ENCODE measurements at places on chromosomes 2 and 18. TPM values are rescaled to one million over a fixed set of nuclear protein-coding genes. Genes with fewer than 3 reads are reported as not detected.

The MARCHF4 gene
- total RNA-seq, result not detected

DNA sequence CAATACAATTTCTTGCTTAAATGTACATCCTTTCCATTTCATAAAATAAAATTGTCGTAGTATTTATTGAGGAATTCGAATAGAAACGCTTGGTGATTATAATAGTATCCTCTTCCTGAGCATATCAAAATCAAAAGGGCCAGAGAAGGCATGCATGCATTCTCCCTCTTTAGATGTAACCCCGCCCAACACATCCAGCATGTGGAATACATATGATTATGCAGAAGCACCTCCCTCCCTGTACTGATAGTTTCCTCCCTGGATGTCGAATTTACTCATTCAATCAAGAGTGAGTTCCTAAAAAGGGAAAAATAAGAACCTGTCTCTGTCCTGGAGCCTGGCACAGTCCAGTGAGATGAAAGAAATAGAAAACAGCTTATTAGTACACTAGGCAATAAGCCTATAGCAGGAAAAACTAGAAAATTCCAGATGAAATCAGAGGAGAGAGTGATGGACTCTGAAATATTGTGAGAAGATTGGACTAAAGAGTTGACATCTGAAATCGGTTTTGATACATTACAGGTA is 262.9 kb downstream of the RDH14 start:
- no peak for DNase-seq

GRCh38 chr2:19797243-19797810 is 104.5 kb downstream of the TTC32 start:
- DNase-seq, result no peak

The GAREM1 gene
- 4.8 TPM for total RNA-seq

GRCh38 chr2:105062158-105062557 is 24.3 kb downstream of the MRPS9 start:
- no peak for DNase-seq

- DNase-seq, result no peak
Measured at GRCh38 chr2:11481426-11481788, 15.4 kb upstream of the E2F6 start.

GRCh38 chr2:159098921-159099411 is 130.5 kb downstream of the TANC1 start:
- no peak for DNase-seq

DNA sequence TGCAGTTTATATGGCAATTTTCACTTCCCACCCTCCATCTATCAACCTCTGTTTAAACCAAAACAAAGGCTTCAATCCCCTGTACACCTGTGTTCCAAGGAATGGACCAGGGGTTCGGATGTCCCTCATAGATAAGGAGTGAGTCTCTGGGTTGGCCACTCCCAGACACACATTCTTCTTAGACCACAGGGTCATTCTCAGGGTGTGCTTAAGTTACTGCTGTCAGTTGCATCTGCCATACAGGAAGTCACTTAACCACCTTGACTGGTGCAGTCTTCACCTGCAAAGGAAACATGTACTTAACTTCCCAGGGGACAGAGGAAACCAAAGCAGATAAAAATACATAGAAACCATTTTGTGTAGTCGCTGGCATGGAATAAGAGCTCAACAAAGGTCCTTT is 151.0 kb upstream of the NDUFV2 start:
- DNase-seq, result no peak

DNA sequence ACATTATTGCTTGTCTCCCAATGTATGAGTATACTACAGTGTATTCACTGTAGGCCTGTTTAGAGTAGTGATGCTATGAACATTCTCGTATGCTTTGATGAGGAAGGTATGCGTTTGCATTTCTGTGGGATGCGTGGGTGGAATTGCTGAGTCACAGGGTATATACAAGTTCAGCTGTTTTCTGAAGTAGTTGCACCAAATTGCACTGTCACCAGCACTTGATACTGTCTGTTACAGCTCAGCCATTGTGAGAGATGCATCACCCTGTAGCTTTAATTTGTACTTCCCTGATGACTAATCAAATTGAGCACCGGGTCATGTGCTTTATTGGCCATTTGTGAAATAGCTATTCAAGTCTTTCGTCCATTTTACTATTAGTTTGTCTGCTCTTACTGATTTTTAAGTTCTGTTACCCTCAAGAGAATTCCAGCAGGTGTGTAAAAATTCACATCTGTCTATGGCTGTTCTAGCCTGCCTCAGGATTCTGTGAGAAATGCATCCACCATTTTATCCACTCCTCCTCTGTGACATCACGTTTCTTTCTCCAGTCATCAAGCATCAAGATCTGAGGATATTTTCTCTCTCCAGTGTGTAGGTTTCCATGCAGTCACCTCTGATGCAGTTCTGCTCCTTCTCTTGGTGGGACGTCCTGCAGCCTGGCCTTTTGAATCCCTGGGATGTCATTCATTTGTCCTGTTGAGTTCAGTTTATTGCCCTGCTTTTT is 72.5 kb downstream of the DGKD start:
- DNase-seq, result no peak

GRCh38 chr2:50584185-50584584 is 447.7 kb downstream of the NRXN1 start:
- DNase-seq, result no peak

DNA sequence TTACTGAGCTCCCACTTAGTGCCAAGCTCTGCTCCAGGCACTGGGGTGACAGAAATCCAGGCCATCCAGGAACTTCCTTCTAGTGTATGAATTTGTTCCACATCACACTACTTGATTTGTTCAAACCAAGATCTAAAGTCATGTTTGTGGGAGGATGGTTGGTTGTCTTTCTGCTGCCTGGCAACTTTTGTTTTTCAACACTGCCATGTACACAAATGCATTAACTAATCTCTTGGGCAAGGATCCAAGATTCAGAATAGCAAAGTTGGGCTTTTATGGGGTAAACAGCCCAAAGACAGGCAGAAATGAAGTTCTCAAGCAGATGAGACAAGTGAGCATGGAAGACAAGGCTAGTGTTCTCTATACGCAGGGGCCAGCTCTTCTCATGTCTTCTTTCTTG is 53.4 kb upstream of the PROKR1 start:
- no peak for DNase-seq

DNA sequence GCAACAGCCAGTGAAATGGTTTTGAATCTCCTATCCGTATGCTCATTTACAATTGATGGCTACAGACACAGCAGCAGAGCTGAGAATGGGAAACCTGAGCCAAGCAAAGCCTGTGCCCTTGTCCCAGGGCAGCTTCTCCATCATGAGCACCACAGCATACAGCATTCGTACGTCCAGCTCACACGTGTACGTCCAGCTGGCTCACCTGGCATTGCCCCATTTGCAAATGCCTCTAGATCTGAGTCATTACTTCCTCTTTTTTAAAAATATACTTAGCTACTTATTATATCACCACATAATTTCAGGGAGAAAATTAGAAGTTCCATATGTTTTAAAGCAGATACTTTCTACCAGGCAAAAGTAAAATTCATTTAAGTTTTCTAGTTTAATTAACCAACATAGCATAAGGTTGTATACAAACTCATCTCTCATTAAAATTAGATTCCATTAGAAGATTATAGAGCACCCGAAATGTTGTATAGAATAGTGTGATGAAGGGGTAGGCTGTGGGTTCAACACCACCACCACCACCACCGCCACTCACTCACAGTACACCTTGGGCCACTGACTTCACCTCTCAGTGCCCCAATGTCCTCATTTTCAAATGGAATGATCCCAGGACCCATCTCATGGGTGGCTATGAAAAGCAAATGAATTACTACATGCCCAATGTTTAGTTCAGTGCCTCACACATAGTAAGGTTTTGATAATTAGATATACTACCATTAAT is 31.4 kb upstream of the TMEM177 start:
- no peak for DNase-seq

DNA sequence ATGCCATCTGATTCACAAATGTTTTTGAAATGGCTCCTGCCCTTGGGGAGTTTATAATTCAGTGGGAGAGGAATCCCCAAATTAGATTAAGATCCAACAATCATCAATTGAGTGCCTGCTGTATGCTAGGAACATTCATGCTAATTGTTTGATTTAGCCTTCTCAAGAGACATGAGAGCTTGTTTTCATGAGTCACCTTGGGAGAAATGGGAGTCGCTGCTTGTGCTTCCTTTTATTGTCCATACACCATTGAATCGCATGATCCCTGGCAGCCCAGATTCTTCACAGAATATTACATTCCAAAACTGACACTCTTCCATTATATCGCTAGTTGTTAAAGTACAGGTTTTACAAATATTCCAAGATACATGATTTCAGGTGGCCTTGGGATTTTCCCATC is 106.0 kb upstream of the MAP3K20 start:
- DNase-seq, result no peak

DNA sequence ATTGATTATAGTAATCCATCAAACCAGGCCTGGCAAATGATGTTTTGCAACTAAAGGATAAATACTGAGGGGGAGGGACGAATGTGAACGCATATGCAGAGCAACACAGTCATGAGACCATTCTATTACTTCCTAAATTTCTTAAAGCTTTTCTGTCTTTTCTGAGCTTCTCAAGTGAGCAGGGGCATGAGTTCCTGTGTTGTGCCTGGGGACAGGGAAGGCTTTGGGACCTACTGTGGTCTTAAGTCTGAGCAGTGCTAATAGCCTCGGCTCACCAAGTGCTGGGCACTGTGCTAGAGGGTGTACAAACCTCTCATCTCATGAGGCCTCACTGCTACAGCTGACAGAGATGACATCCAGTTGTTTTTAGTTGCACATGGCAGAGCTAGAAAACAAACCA is 182.4 kb downstream of the NEDD4L start:
- no peak for DNase-seq

DNA sequence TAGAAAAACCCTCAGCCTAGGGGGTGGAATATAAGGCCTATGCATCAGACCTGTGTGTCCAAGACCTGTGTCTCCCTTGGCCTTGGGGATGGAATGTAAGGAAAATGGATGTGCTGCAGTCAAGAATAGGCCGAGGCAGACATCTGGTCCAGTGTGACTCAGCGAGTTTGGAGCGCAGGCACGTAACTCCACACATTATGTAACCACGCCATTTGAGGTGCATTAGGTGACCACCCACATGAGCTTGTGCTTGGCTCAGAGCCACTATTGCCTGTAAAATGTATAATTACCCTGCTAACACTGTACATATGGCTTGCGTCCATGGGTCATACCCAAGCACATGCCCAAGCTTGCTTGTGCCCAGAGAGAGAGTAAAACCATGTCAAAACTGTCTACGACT is 580.9 kb upstream of the HNMT start:
- DNase-seq, result no peak

The INHA gene
- 0.20 TPM for total RNA-seq

The CLEC4F gene
- total RNA-seq, result not detected

Data from left lobe of liver (tissue), 2 donors.